ENCODE measurements at places on chromosomes 6 and 20.

DNA sequence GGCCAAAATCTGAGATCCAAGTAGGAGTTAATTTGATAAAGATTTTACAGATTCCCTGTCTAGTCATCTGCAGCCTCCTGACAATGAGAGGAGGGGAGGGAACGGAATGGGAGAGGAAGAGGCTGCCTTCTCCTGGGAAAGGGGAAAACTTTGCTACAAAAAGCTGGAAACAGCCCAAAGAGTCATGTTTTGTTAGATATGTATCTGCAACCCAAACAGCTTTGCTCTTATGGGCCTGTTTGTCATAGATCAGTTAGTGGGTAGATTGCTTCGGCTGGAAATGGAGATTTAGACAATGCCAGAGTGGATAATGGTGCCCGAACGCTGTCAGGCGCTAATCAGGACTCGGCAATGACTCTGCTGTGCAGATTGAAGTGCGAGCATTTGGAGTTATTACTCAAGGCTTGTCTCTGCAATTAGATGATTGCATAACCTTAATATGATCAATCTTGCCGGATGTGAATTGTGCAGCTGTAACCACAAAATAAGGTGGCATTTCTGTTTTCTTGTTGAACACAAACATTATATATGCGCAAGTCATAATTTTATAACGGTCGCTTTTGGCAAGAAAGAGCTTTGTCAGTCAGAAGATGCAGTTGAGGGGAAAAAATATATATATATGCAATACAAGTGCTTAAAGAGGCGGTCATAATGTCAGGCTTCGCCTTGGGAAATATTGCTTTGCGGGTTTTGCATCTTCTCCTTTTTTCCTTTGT, 92.4 kb upstream of the MAFB start:
- DNase-seq: peak; percentile 23

- DNase-seq: no peak
Observed at GRCh38 chr6:680666-681340, 12.1 kb downstream of the EXOC2 start.

DNA sequence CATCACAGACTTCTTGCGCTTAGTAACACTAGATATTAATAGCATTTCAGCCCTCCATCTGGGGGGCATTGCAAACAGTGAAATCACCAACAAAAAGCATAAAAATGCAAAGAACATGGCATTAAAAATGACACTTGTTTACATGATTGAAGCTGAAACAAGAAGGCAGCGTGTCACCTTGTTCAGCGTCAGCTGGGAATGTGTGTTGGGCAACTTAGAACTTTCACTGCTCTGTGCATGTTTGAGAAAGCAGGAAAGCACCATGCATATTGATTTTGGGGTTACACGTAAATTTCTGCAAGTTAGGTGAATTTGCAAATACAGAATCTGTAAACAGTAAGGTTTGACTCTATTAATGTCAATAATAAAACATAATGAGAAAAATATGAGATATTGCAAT, 162.9 kb downstream of the SOX4 start:
- no peak for DNase-seq

DNA sequence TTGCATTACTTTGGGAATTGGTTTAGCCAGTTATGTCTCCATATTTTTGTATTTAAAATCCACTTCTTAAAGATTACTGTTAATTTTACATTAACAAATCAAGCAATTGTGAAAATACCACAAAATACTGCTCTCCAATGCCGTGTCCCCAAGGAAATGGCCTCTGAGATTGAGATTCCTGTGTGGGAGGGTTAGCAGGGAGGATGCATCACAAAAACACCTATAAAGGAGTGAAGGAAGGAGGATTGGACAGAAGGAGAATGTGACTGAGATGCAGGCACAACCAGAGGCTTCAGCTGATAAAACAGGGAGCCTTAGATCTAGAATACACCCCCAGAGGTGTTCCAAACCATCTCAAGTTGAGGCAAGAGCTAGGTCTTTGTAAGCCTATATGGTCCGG, 34.2 kb upstream of the NKAIN2 start:
- DNase-seq: no peak

- no peak for DNase-seq
Observed at GRCh38 chr6:134022650-134023049, 29.8 kb downstream of the SLC2A12 start.

GRCh38 chr6:56986611-56987010, 31.7 kb downstream of the BEND6 start:
- no peak for DNase-seq

- no peak for DNase-seq
Observed at GRCh38 chr6:15796844-15797243, 134.0 kb upstream of the DTNBP1 start.

- no peak for DNase-seq
Observed at GRCh38 chr6:42047213-42047590, 3.1 kb upstream of the TAF8 start.

GRCh38 chr6:2688401-2689064, 62.2 kb downstream of the MYLK4 start:
- DNase-seq: no peak

DNA sequence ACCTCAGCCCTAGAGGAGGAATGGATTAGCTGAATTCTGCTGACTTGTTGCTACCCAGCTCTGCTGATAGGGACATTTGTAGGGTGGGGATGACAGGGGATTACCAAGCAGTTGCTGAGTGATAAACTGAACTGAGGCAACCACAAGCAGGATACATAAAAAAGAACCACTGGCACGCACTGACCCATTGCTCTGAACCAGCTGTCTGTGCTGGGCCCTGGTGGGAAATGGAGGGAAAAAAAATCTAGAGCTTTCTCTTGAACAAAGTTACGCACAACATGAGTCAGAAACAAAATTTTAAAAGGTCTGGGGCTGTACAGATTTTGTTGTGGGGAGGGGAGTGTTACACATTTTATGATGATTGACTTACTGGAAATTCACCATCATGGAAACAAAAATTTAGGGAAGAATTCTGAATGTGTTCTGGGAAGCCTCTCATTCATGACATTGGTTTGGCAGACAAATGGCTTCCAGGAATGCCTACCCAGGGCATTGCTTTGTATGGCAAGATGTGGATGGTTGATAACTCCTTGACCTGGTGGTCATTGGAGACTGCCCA, 37.7 kb downstream of the FOXO3 start:
- DNase-seq: no peak

- DNase-seq: peak; percentile 72
Observed at GRCh38 chr6:32194825-32195651, 2.6 kb upstream of the GPSM3 start.

- DNase-seq: no peak
Observed at GRCh38 chr20:50715694-50716093, 15.7 kb upstream of the PARD6B start.

DNA sequence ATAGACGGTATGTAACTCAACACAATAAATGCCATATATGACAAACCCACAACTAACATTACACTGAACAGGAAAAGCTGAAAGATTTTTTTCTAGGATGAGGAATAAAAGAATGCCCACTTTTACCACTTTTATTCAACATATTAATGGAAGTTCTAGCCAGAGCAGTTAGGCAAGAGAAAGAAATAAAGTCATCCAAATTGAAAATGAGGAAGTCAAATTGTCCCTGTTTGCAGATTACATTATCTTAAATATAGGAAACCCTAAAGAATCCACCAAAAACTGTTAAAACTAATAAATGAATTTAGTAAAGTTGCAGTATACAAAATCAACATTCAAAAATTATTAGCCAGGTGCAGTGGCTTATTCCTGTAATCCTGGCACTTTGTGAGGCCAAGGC, 24.6 kb upstream of the ADGB start:
- DNase-seq: no peak

GRCh38 chr6:68196645-68197044, 438.4 kb upstream of the ADGRB3 start:
- no peak for DNase-seq

- no peak for DNase-seq
Observed at GRCh38 chr20:48155268-48155667, 370.0 kb upstream of the SULF2 start.
